Spinal cord (tissue), 10 donors: ENCODE measurements at places on chromosomes 4 and X.

DNA sequence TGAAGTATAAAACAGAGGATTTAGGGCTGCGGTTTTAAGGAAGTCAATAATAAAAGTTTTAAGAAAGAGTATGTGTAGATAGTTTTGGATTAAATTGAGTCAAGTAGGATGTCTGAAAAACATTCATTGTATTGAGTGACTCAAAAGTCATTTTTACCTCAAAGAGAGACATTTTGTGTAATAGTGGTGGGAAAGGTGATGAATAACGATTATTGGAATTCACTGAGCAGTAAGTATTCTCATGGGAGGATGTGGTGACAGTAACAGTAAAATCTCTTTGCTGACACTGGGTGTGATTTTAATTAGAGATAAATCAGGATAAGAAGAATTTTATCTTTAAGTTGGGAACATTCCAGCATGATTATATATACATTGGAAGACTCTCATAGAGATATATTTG lies 233.6 kb downstream of the PDHA2 start:
- DNase-seq = no peak

DNA sequence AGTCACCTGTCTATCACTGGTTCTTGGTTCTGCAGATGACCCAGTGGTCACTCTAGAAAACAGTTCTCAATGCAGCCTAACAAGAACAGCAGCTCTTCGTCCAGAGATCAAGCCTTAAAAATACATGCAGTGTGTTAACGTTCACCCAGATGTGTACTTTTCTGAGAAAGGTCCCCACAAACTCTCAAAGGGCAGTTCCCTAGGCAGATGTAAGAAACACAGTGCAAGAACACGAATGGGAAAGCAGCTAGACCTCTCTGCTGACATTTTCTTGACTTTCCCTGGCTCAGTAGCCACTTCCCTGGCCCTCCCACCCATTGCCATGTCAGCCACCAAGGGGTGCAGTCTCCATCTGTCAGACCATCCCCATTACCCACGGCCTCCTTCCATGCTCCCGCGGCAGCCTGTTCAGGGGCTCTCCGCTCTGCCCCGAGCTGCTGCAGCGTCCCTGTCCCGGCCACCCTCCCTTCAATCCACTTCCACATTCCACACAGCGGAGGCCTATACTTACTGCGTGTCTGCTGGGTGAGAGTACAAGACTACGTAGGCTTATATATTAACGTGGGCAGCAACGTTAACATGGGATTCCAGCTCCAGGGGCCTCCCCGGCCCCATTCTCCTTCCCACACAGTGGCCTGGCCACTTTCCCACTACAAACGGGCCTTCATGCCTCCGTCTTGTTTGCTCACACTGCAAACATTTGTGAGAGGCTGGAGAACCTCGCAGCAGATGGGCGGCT lies 34.3 kb downstream of the IRF2 start:
- DNase-seq = no peak

DNA sequence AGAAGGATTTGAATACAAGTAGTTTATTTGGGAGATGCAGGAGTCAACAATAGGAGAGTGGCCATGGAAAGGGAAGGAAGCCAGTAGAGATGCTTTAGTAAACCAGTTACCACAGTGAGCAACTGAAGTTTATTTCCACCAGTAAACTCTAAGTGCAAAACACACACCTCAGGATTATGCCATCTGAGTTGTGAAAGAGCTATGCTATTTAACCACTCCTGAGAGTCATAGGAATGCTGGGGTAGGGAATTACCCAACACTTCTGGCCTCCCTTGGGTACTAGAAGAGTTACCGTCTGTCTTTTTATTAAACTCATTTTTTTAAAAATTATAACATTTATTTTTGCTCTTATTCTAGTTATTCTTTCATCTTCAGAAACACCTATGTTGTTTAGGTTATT lies 834.6 kb upstream of the AMOT start:
- DNase-seq = no peak

DNA sequence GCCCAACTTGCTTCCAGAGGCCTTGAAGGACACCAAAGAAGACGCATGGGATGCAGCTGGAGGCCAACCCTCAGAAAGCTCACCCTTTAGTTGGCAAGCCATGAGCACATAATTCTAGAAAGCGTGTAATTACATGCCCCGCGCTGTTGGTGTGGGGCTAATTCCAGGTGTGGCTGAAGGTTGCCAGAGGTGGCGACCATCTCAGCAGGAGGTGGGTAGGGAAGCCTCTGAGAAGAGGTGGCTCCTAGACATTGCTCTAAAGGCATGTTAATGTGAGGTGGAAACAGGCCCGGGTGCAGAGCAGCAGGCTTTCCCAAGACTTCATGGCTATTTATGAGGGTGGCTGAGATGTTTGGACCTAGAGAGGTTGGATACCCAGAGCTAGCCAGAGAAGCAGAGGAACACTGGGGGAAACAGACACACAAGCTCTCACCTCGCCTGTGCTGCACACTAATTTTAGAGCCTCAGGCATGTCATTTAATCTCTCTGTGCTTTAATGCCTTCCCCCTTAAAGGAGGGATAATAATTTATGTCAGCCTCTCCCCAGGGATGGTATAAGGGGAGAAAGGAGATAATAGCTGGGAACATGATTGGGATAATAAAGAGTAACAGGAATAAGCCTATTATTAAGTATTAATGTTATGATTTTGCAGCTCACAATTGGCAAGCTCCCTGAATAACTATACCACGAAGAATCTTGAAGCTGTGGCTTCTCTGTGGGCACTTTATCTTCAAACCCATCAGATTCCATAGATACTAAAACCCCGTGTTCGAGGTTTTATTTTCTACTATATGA lies 60.0 kb upstream of the HELT start:
- no peak for DNase-seq

DNA sequence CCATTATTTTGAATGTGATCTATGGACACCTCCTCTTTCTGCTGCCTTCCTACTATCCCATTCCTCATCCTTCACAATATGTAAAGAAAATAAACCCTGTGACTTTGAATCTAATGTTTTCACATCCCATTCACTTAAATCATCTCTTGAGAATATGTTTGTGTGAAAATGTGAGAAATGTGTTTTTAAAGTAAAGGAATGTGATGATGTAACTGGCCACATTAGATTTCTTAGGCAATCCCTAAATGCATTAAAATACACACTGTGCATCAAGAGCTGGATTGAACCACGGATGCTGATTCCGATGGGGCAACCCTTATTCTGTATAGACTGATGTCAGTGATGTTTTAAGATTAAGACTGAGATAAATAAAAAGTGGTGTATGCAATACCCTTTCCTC lies 558.9 kb upstream of the TENM3 start:
- no peak for DNase-seq

GRCh38 chr4:22299678-22300077 lies 216.2 kb downstream of the ADGRA3 start:
- DNase-seq = no peak

DNA sequence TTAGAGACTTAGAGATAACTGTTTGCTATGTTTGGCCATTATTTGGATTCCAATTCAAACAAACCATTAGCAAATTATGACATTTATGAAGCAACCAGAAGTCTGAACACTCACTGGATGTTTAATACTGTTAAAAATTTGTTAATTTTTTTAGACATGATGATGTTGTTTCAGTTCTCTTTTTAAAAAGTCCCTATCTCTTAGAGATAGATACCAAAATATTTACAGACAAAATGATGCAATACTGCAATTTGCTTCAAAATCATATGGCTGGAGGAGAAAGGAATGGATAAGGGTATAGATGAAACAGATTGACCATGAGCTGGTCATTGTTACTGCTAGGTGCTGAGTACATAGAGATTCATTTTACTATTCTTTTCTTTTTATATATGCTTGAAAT lies 534.6 kb downstream of the BCOR start:
- no peak for DNase-seq

DNA sequence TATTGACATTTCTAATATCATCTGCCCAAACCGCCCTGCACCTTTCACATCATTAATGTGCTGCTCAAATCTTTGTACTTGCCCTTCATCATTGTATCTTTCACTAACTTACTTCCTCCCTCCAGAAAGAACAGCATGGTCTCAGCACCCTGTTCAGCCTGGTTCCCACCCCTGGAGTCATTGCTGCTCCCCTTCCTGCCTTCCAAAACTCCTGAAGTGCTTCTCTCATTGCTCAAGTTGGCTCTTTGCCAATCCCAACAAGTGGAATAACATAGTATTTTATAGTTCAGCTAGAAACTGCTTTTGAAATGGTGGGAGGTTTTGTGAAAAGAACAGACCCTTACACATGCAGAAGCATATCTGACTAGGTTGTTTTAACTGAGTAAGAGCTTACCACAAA lies 14.0 kb upstream of the TTC29 start:
- peak; percentile 30 for DNase-seq

DNA sequence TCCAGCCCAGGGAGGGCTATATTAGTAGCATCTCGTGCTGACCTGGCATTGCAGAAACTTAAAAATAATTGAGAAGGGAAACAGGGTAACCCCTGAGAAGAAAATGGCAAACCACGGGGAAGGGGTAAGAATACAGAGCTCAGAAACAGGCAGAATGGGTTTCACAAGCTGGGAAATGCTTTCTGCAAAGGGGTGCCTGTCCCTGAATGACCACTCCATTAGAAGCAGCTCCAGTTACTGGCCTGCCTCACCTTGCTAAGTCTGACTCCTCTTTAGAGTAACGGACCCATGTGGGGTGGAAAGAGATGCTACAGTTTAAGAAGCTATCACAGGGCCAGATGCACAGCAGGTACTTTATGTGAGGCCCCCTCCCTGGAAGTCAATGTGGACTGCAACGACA lies 2.5 kb downstream of the WDR1 start:
- no peak for DNase-seq

DNA sequence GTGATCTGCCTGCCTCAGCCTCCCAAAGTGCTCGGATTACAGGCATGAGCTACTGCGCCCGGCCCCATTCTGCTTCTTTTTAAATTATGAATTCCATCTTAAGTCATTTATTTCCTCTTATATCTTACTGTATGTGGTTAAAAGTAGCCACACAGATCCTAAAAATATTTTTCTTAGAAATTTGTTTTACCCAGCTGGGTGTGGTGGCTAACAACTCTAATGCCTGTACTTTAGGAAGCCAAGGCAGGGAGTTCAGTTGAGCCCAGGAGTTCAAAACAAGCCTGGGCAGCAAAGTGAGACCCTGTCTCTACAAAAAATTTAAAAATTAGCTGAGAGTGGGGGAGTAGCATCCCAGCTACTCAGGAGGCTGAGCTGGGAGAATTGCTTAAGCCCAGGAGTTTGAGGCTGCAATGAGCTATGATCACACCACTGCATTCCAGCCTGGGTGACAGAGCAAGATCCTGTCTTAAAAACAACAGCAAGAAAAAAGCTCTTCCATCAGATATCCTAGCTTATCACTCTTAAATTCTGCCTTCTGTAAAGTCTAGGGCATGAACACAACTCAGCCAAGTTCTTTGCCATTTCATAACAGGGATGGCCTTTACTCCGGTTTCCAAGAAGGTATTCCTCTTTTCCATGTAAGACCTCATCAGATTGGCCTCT lies 15.1 kb upstream of the AFF1 start:
- no peak for DNase-seq

- DNase-seq = no peak
These were observed 198.7 kb downstream of the TMA16 start for GRCh38 chr4:163693211-163693610.

DNA sequence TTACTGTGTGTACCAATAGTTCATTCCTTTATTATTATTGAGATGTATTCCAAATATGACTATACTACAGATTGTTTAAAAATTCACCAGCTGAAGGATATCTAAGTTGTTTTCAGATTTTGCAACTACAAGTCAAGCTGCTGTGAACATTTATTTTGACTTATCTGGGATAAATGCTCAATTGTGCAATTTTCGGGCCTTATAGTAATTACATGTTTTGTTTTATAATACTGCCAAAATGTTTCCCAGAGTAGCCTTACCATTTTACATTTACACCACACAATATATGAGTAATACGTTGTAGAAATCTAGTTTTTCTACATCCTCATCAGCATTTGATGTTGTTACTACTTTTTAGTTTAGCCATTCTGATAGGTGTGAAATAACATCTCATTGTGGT lies 179.6 kb downstream of the ANTXR2 start:
- DNase-seq = no peak

DNA sequence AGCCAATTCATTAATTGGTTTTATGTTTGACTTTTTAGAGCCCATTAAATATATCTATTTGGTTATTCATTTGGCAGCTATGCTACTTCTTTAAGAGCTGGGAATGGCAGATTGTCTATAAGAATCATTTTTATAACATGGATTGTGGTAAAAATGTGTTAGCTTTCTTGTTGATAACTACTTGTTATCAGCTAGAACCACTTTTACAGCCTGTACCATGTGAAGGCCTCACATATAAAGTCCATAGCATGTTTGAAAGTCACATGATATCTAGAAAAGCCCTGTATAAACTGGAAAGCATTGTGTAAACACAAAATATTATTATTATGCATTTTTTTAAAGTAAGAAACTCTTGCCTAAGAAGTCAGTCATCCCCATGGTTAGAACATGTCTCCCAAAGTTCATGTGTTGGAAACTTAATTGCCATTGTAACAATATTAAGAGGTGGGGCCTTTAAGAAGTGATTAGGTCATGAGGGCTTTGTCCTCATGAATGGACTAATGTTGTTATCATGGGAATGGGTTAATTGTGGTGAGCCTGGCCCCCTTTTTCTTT lies 110.9 kb upstream of the BMP2K start:
- DNase-seq = no peak
